Activated naive CD4-positive, alpha-beta T cell treated with anti-CD3 and anti-CD28 coated beads, Interleukin-2, amount 50 U/mL, for 16 hours (primary cell): ENCODE measurements at places on chromosomes 1 and 21.

- no peak for DNase-seq
Observed at GRCh38 chr1:24124980-24125379, 13.0 kb upstream of the MYOM3 start.

GRCh38 chr1:246793356-246793896, 69.2 kb downstream of the SCCPDH start:
- DNase-seq, result no peak

- DNase-seq, result no peak
Observed at GRCh38 chr1:54283635-54284385, 83.8 kb downstream of the MRPL37 start.

- DNase-seq, result peak; percentile 30
Observed at GRCh38 chr1:207088701-207089626, at the start of gene C4BPB. Gene C4BPB, plus strand, starts transcription at chr1:207088860. Its CDS starts 672 bp downstream, at chr1:207089532.

DNA sequence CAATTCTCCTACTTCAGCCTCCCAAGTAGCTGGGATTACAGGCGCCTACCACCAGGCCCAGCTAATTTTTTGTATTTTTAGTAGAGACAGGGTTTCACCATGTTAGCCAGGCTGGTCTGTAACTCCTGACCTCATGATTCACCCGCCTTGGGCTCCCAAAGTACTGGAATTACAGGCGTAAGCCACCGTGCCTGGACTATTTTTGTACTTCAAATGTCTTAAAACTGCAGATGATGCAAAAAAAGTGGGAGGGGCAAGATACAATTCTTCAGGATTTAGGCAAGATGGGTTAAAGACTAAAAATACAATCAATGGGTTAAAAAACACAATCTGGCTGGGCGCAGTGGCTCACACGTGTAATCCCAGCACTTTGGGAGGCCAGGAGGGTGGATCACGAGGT, 4.7 kb downstream of the SCAF4 start:
- DNase-seq, result no peak

DNA sequence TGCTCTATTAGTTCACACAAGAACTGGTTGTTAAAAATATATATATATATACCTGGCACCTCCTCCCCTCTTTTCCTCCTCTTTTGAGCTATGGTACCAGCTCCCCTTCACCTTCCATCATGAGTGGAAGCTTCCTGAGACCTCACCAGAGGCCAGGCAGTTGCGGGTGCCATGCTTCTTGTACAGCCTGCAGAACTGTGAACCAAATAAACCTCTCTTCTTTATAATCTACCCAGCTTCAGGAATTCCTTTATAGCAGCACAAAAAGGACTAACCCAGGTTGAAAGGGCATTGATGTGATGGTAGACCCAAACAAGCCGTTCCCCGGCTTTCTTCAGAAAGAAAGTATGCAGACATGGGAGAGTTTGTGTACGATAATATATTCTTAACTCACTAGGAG, 14.9 kb downstream of the RSPH1 start:
- DNase-seq, result no peak

DNA sequence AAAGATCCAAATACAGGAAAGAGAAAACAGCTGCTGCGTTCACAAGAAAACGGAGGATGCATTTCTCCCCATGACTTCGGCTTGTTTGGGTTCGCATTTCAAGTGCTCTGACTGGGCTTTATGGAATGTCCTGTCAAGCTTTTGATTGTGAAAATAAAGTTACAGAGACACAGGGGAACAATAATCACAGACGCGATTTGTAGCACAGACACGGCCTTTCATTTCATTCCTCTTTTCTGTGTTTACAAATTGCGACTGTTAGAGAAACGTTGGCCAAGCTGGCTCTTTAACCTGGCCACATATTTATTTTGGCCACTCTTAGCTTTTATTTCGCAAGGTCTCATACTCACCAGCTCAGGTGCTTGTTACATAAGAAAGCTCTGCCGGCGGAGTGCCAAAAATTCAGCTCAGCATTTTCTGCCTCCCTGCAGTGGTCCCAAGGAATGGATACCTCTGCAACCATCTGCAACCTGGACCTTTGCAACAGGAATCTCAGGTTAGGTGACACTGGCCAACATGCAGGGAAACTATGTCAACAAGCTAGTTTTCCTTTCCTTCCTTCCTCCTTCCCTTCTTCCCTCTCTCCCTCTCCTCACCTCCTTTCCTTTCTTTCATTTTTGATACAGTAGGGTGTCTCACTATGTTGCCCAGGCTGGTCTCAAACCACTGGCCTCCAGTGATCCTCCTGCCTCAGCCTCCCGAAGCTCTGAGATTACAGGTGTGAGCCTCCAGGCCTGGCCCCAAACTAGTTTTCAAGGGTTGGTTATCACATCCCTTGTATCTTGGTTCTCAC, 58.2 kb upstream of the SLC45A1 start:
- DNase-seq, result no peak

DNA sequence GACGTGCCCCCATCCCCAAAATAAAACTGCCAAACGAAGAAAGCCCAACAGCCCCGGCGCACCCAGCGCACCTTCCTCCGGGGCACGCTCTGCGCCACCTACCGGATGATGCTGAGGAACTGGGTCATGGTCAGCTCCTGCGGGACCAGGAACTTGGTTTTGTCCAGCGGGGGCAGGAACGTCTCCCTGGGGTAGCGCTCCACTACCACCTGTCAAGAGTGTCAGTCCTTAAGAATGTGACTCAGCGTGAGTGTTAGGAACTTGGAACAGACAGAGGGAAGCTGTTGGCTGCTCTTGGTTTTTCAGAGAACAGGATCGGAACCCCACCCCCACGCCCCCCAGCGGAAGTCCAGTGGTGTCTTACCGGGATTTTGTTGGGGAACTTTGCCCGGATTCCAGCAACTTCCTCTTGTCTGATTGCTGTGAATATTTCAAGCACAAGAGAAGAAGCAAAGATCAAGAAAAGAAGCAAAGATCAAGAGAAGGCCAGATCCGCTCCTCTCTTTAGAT, 431 bp downstream of the MAP1LC3C start:
- peak; percentile 54 for DNase-seq

DNA sequence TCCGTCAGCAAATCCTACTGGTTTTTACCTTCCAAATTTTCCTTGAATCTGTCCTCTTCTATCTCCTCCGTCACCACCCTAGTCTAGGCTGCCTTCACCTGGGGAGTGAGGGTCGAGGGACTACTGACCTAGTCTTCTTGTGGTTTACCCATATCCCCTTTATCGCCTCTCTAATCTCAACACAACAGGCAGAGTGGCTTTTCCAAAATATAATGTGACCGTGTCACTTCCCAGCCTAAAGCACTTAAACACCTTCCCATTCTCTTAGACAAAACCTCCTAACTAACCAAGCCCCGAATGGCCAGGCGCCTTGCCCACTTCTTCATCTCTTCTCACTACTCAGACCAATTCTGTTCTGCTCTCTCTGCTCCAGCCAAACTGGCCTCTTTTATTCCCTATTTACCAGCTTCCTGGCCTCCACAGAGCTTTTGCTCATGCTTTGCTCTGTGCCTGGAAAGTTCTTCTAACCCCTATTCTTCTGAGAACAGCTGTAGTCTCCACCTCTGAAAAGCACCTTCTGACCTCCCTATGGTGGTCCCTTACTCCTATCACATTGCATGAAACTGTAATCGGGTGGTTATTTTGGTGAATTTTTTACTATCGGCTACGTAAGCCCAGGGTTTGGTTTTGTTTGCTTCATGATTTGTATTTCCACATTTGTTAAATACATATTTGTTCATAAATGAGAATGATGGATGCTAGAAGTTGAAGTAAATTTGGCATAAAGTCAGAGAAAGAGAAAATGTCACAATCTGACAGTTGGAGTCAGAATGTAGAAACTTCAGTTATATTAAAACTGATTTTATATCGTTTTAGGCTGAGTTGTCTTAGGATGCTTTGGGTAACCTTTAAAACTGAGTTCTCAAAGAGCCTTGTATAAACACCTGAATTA, 1.2 kb upstream of the NBPF1 start:
- DNase-seq, result no peak
